Thoracic aorta (tissue), 2 donors: ENCODE measurements at places on chromosomes 12 and 14. TPM values are rescaled to one million over a fixed set of nuclear protein-coding genes. Genes with fewer than 3 reads are reported as not detected.
A peak's percentile ranks its signal among the peaks of the same experiment; 100 is the strongest.

GRCh38 chr12:120677765-120678473, 9.0 kb upstream of the MLEC start:
- DNase-seq: no peak

- peak; percentile 74 for DNase-seq
Observed at GRCh38 chr12:6167327-6168280, 32.6 kb upstream of the CD9 start.

DNA sequence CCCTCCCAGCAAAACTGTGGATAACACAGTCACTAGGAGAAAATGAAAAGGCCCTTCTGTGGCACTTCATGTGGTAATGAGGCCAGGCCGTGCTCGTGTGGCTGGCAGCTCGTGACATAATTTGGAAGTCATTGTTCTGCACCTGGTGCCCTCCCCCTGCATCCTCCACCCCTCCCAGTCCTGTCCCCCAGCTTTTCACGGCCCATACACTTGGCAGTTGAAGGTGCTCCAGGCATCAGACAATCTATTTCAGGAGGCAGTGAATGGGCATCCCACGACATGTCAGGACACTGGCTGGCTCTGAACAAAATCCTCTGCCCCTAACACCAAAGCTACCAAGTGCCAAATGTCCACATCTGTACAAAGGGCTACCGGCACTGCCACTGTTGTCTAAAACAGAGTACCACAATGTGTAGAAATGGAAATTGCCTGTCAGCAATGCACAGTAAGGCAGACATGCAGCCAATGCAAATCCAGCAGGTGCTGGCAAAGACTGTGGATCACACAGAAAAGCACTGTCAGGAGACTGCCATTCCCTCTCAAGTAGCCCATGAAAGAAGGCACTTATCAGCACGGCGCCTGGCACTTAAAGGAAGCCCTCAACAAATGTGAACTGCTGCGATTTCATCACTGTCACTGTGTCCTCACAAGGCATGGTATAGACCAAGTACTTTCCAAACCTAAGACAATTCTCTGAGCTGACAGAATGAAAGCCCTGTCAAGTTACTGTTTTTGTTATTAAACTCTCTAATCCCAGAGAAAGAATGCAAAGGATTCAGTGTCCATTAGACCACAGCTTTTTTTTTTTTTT, 39.1 kb downstream of the CORO1C start:
- no peak for DNase-seq

GRCh38 chr14:33948869-33949408, 1.9 kb downstream of the EGLN3 start:
- DNase-seq: no peak

GRCh38 chr14:75661499-75661814, 411 bp downstream of the TTLL5 start:
- DNase-seq: no peak

- DNase-seq: no peak
Observed at GRCh38 chr12:23756416-23756815, 193.1 kb downstream of the SOX5 start.

DNA sequence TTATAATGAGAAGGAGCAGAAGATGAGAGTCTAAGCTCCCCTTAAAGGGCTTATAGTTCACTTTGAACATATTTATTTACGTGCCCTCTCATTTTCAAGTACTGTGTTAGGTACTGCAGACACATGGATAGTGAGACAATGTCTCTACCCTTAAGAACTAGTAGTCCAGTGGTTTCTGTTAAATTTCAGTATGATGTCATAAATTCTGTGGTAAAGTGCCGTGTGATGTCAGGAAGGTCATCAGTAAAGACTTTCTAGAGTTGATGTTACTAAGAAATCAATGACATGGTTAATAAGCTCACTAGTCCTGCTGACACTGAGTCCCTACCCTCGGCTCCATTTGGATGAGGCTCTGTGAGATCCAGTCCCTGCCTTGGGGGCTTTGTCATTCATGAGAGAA, 475.6 kb downstream of the ZFP36L1 start:
- DNase-seq: no peak

DNA sequence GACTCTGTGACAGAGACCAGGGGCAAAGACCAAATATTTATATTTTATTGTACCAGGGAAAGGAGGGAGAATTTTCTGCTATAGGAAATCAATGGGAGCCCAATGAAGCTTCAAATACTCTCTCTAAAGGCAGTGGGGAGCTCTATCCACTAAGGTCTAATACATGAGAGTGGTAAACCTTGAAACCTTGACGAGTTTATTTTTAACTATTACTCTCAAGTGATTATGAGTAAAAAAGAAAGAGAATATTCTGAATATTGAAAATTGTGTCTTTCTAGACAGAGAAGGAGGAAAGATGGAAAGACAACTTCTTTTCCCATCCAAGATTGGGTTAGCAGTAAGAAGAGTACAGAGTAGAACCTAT, 1722.1 kb upstream of the SEL1L start:
- no peak for DNase-seq

- DNase-seq: no peak
Observed at GRCh38 chr14:55238019-55238680, 33.1 kb upstream of the FBXO34 start.

DNA sequence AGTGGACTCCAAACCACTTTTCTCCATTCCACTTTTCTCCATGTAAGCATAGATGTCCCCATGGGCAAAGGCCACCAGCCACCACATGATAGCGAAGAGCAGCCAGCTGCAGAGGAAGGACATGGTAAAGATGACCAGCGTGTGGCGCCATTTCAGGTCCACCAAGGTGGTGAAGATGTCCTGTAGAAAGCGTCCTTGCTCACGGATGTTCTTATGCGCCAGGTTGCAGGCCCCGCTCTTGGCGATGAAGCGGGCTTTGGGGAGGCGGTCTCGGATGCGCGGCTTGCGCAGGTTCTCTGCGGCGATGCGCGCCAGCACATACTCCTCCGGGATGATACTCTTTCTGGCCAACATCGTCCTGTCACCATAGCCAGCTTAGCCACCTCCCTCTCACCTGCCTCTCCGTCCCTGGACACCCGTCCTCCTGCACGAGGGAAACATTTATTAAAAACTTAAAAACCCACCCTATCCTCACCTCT, 1.2 kb downstream of the KCNJ8 start:
- no peak for DNase-seq

DNA sequence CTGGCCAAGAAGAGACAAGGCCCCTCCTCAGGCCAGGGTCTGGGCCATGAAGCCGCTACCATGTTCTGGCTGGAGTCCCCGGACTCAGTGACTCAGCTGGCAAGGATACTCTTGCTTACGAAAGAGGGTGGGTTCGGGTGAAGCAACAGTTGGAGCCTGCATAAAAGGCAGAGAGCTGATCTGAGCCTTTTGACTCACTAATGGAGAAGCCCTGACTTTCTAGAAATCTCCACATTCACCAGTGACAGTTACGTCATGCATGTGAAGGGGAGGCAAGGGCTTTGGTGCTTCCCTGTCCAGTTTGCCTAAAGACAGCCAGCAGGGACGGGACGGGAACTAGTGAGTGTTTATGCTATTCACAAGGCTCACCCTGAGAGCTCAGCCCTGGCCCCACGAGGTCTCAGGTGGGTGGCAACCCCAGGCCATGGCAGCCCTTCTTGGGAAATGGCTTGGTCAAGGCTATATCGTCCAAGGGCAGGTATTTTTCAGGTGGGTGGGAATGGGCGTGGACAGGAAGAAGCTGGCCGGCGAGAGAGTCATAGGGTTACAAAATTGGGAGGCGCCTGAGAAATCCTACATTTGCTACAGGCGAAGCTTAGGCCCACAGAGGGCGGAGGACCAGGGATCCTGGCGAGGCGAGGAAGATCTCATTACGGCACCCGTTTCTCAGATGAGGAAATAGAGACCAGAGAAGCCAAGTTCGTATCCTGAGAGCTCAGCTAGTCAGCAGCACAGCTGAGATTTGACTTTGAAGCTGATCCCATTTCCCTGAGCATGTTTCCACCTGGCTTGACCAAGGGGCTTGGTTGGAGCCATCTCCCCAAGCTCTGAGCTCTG, 314.6 kb downstream of the BCL11B start:
- peak; percentile 43 for DNase-seq

DNA sequence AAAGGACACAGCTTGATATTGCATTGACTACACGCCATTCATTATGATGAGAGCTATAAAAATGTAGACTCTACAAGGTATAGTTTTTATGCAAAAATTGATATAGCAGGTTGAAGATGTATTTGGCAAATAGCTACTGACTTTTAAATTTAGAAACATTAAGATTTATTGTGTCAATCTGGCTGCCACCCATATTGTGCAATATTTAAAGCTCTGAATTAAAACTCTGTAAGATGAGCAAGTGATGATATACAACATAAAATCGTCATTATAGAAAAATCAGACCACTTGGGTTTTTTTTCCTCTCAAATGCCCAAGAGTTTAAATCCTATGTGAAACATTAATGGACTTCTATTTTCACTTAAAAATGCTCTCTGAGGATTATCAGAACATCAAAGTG, 36.8 kb upstream of the E2F7 start:
- DNase-seq: no peak

DNA sequence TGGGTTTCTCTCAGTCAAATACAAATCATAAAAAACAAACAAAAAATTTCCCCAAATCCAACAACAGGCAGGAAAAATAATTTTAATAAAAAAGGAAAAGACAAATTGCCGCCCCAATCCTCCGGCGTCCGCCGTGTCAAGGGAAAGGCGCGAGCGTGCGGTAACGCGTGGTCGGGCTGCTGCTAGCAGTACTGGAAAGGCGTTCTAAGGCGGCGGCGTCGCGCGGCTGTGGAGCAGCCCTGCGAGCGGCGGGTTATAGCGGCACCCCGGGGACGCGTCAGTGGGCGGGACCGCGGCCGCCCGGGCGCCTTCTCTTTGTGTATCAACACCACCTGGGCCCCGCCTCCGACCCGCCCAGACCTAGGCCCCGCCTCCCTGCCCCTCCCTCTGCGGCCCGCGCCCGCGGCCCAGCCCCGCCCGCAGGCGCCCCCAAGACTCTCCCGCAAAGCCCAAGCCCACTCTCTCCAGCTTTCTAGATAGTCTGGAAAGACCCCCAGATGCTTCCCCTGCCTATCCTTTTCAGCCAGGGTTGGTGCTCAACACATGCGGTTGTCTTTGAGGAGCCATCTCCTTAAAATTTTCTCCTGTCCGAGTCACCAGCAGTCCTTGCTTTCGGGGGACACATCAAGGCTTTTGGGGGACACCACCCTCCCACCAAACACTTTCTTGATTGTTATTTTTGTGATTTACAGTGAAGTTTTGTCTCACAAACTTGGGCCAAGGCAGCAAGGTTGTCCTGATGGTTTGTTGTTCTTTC, at the start of gene SLC38A2:
Gene SLC38A2, minus strand, starts transcription at position 230 of the 757 bp plus-strand sequence. CDS start 1,480 bp downstream, outside the sequence.
- peak; percentile 88 for DNase-seq

- no peak for DNase-seq
Observed at GRCh38 chr12:124160097-124160756, 134.7 kb upstream of the RFLNA start.

DNA sequence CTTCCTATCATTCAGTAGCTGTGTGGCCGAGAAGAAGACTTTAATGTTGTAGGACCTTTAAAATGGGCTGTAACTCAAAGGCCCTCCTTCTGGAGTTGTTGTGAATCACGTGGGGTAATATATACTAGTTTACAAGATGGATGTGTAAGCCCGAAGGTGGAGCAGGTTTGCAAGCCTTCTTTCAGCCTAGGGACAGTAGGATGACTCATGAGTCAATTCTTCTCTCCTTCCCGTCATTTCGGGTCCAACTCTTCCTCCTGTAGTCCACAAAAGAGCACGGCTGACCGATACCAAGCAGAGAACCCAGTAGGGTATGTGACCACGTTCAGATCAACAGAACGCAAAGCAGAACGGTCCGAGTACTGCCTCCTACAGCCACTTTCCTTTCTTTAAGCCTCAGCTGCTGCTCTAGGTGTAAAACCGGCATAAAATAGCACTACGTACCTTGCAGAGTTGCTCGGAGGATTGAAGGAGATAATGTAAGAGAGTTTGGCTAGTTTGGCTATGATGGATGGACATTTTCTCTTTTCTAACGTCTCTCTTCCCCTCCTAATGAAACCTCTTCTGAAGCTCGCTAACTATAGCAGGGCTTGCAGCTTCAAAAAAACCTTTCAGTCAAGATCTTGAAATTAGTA, 1.3 kb upstream of the RASSF3 start:
- DNase-seq: no peak

GRCh38 chr14:51053157-51053556, 41.7 kb downstream of the TRIM9 start:
- no peak for DNase-seq

Gene AMDHD1
- total RNA-seq: 6.8 TPM

Gene TPPP2
- not detected for total RNA-seq

Gene C12orf75
- 91.9 TPM for total RNA-seq

Gene AHNAK2
- 22.6 TPM for total RNA-seq

Gene PSMA6
- 56.5 TPM for total RNA-seq

Gene OASL
- total RNA-seq: 1.1 TPM

Gene MYF5
- total RNA-seq: not detected
